NK-92 treated with Interleukin-12 subunit alpha and Interleukin-12 subunit beta, amount 100 ng/mL, for 24 hours (cell line): ENCODE measurements at places on chromosomes 3 and 15.
A peak's percentile ranks its signal among the peaks of the same experiment; 100 is the strongest.

DNA sequence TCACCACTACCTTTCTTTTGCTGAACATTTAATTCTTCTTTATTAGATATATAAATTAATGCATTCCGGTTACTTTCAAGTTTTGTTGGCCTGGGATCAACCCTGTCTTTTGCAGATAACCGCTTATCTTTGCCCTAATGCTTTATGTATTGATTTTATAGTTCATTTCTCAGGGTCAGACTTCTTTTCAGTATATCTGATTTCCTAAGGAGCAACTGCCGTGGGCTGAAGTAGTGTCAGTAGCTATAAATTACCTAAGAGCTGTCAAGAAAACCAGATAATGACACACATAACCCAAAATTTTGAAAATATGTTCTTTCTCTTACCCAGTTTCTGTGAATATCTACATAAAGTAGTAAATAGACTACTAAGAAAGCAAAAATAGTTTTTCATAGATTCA is 38.0 kb downstream of the COL6A5 start:
- DNase-seq: no peak

GRCh38 chr15:42723068-42723467 is 13.9 kb downstream of the CDAN1 start:
- no peak for DNase-seq

DNA sequence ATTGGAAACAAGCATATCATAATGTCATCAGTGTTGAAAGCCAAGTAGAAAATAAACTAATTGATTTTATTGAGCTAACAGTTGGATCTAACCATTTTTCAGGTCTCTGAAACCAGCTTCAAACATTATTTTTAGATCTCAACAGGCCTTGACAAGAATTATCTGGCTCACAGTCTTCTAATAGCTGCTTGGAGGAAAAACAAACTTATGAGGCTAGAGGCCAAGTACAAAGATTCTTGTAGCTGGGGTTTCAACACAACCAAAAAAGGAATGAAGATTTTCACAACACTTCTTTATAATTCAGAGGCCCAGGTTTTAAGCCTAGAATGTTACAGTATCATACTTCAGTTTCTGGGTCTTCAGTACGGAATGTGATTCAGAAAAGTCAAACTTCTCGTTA is 3.7 kb downstream of the SETMAR start:
- no peak for DNase-seq

GRCh38 chr3:60333710-60334109 is 917.5 kb downstream of the FHIT start:
- no peak for DNase-seq

DNA sequence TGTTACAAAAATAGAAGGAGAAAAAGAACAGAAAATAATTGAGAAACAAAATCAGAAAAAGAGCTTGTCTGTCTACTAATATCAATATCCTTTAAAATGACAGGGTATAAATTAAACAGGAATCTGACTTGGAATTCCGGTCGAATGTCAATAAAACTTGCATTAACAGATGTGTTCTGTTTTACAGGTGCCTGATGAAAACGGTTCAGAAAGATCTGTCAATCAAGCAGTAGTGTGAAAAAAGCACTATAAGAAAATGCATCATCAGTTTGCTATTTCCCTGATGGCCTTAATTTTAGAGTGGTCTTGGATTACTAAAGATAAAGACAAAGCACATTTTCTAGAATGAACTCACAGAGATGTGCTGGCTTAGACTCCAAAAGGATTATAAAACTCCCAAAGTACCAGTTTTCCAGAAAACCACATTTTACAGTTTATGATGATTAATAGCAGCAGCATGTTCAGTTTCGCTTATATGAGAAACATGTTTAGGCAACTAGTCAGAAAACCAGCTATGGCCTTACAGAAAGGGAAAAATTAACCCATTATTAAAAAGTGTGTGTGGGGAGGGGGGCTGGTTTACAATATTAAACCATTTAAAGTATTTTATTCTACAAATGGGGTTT is 8.2 kb upstream of the C3orf38 start:
- DNase-seq: no peak

- peak; percentile 81 for DNase-seq
These were observed 668 bp upstream of the XXYLT1 start for GRCh38 chr3:195271410-195272243.

DNA sequence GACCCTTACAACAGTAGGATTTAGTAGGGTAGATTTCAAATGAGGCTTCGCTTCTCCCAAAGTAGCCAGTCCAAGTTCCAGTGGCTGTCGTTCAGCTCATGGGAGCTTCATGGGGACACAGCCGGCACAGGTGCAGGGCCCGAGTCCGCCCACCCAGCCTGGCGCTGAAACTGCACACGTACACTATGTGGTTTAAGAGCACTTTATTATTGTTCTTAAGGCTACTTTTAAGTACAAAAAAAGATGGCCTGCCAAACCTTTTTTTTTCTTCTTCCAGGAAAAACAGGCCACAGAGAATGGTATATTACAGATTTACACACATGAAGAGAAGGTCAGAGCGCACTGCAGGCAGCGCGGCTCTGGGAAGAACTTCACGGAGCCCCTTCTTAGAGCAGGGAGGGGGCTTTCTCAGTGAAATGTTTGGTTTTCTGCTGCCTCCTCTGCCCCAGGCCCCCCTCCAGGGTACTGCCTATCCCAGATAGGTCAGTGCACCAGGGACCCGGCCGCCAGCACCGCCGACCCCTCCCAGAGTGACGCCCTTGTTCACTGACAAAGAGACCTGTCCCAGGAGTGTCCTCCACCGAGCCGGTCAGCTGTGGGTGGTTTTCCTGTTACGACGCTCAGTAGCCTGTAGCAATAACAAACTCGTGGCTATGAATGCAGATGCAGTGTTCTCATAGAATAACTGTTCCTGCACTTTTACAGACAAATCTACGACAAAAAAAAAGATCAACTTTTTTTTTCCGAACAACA is 87.7 kb downstream of the VGLL4 start:
- DNase-seq: no peak

GRCh38 chr3:130663092-130663491 is 83.5 kb downstream of the PIK3R4 start:
- no peak for DNase-seq

- DNase-seq: no peak
These were observed 1.8 kb upstream of the SKOR1 start for GRCh38 chr15:67823314-67824196.

- DNase-seq: no peak
These were observed 10.2 kb upstream of the HTR3C start for GRCh38 chr3:184042617-184043016.

DNA sequence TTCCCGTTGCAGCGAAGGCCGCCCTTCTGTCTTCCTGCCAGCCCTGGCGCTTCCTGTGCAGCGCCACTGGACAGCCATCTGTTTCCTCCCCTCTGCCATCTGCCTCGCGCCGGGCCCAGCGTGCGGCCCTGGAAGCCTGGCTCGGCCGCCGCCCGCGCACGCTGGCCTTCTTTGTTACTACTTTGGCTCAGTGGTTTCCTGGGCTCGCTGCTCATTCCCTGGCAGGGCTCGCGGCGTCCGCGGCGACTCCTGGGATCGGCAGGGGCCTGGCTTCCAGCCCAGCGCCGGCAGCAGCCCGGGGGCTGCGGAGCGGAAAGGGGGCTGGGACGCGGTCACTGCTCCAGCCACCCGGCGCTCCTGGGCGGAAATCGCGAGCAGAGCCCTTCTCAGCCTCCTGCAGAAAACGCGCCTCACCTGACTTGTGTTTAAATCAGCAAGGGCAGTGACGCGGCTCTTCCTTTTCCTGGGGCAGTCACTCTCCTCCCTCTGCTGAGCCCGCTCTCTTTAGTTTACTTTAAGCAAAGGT is 10.0 kb downstream of the CMTM7 start:
- DNase-seq: peak; percentile 48

DNA sequence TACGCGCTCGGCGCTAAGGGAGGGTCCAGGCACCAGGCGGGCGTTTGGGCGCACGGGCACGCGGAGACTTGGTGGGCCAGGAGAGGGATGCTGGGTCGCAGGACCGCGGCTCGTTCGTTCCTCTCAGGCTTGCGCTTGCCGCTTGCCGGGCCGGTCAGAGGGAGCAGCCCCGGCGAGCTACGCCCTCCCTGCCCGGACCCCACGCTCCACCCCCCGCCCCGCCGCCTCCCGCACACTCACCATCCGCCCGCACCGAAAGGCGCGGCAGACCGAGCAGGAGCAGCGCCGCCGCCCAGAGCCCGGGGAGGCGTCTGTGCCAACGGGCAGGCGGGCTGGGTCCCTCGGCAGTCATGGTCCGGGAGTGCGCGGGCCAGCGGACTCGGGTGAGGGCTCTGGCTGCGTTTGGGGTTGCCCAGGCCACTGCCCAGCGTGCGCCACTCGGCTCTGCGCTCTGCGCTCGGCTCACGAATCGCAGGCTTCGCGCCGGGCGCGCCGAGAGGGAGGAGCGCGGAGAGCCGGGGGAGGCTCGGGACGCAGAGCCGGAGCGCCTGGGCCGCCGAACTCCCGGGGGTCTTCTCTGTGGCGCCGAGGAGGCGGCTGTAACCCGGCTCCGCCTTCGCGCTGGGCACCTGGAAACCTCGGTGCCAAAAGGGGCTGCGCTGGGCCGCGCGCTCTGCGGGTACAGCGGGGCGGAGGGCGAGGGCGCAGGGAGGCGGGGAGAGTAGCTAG is at the start of gene SUSD5:
SUSD5 (minus strand) TSS at position 365 of the 729 bp plus-strand sequence; CDS start at position 352, 13 bp downstream.
- DNase-seq: no peak

GRCh38 chr15:100348578-100348977 is 6.8 kb upstream of the ADAMTS17 start:
- DNase-seq: no peak

GRCh38 chr3:157120071-157120892 is 39.7 kb downstream of the CCNL1 start:
- DNase-seq: no peak

- no peak for DNase-seq
These were observed 1311.9 kb downstream of the ROBO1 start for GRCh38 chr3:78455712-78456433.

- no peak for DNase-seq
These were observed 46.0 kb downstream of the RAB11A start for GRCh38 chr15:65914981-65915925.

- no peak for DNase-seq
These were observed 1.8 kb downstream of the ZNF770 start for GRCh38 chr15:34986326-34986725.

DNA sequence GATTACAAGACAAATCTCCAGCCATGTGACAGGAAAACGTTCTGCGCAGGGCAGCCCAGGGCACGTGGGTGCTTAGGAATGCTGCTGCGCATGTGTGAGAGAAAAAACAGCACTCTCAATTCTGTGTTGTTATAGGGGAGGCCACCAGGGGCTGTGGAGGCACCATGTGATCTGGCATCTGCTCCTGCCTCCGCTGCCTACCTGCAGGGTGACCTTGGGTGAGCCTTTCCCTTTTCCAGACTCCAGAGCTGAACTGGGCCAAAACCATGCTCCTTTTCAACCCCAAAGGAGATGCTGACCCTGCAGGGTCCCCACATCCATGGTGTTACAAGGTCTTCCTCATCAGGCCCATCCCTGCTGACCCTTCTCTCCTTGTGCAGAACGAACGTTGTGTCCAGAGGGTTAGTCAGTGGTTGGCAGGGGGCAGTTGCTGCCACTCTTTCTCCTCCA is 81.5 kb upstream of the RASGRF1 start:
- DNase-seq: no peak

DNA sequence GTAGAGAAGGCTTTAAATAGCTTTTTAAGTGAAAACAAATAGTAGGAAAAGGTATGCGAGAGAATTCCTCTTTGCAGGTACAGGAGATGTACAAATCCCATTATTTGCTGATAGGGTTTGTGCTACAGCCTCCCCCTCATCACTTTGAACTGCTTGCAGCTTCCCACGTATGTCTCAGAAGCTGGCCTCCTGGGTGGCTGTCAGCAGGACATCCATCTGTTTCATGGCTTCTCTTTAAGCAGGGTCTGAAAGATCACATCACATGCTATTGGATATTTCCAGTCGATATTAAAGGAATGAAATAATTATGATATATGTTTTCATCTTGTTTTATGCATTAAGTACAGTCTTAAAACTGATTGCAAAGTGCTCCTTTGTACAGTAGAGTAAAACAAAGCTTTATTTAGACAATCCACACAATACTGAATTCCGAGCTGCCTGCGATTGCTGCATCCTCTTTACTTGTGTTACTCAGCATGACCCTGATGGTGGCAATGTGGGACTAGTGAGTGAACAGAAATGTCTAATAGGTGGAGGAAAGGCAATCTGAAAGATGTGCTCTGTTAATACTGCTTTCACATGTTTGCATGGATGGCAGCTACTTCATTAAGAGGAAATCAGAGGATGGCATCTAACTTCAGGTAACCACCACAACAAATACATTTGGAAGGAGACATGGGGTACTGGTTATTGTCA is 930.6 kb upstream of the SEMA6D start:
- DNase-seq: no peak

DNA sequence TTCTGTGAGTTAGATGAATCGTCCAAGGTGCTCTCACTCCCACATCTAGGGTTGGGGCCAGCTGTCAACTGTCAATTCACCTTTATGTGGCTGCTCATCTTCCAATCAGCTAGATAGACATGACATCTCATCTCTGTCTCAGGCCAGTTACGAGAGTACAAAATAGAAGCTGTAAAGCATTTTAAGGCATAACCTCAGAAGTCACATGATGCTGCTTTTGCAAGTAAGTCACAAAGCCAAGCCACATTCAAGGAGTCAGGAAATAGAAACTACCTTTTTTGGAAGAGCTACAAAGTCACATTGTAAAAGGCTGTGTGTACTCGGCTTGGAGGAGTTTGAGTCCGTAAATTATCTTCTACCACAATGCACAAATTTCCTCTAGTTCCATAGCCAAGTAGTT is 5.1 kb upstream of the CCR1 start:
- no peak for DNase-seq
